ENCODE measurements at places on chromosomes 2 and 18.

- DNase-seq: no peak
Measured at GRCh38 chr2:189199797-189200196, 20.2 kb upstream of the COL5A2 start.

GRCh38 chr2:163692081-163692480, 43.7 kb downstream of the FIGN start:
- no peak for DNase-seq

GRCh38 chr2:107542314-107542740, 284.4 kb upstream of the RGPD4 start:
- no peak for DNase-seq

- no peak for DNase-seq
Measured at GRCh38 chr2:19753314-19753713, 148.5 kb downstream of the TTC32 start.

- DNase-seq: no peak
Measured at GRCh38 chr2:69080071-69080470, 67.1 kb downstream of the ANTXR1 start.

DNA sequence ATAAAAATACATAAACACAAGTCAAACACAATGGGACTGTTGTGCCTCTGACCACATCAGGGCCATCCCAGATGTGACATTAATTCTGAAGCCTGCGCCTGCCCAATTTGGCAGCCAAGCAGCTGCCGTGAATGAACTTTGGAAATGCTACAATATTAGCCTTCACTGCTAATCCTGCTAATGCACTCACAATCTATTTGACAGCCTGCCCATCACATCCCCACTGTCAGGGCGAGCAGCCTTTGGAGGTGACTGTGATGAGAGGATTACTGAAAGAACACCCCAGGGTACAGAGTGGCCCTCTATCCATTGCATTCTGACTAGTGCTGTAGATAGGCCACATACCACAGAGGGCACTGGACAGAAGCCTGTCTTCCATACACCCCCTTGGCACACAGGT, 21.6 kb downstream of the OSR1 start:
- no peak for DNase-seq

- DNase-seq: no peak
Measured at GRCh38 chr2:24613154-24613814, 122.2 kb downstream of the NCOA1 start.

- DNase-seq: no peak
Measured at GRCh38 chr18:55003695-55004094, 44.4 kb upstream of the CCDC68 start.

DNA sequence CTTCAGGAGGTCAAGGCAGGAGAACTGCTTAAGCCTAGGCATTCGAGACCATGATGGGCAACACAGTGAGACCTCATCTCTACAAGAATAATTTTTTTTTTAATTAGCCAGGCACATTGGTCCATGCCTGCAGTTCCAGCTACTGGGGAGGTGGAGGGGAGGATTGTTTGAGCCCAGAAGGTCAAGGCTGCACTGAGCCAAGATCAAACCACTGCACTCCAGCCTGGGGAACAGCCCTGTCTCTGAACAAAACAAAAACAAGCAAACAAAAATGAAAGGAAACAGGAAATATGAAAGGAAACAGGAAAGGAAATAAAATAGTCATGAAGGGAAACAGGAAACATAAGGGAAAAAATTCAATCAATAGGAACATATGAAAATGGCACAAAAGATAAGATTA, 64.7 kb upstream of the TMEM247 start:
- no peak for DNase-seq

DNA sequence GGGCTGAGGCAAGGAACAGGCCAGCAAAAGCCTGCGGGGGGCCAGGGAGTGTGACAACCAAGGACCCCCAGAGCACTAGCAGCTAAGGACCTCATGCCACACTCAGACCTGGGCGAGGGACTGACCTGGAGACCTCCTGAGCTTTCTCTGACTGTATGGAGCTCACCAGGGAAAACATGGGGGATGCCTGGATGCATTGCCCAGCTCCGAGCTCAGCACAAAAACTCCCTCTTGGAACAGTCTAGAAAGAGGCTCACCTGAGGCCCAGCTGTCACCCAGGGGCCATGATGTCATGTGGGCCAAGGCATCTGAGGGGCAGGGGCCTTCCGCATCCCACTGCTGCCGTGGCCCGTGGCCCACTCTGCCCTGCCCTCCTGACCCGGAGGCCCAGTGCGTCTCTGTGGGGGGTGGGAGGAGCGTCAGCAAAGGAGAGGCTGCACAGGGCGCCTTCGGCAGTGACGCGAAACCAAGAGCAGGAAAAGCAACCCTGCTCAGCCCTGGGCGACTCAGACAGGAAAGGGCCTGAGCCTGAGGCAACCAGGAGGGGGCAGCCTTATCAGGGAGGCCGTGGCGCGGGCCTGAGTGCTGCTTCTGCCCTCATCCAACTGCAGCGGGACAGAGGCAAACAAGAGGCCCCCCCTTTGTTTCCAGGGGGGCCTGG, 57.3 kb upstream of the ALPP start:
- DNase-seq: no peak

DNA sequence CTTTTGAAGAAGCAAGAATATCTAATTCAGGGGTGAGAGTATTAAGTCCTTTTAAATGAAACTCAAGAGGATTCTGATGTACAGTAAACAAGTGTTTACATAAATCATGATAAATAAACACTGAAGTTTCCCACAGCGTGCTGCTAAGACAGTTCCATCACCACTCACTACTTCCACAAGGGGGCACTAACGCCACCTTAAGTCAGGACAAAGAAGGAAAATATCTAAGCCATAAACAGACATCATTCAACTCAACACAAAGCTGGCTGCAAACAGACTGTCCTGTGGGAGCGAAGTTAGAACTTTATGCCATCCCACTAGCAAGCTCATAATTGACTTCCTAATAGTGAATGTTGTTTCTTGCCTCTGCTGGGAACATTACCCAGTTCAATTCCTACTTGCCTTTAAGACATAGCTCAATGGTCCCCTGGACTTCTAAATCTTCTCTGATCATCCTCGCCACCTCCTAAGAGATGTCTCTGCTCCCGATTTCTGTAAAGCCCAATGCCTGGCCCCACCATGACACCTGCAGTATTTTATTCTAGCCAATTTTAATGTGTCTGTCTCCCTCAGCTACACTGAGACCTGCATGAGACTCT, 36.5 kb downstream of the MRPL44 start:
- peak; percentile 39 for DNase-seq

DNA sequence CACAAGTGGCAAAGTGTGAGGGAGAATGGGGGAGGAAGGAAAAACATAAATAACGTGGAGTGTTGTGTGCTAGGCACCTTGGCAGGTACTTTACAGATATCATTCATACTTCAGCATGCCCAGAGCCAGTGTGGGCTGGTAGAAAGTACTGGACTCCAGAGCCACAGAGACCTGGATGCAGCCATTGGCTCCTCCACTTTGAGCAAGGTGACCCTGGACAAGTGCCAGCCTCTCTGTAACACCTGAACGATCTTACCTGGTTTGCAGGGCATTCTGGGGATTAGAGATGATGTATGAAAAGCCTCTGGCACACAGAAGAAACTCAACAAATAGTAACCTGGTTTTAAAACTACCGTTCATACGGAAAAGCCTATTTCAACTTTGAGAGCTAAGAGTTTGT, 6.3 kb downstream of the LOXHD1 start:
- DNase-seq: no peak

DNA sequence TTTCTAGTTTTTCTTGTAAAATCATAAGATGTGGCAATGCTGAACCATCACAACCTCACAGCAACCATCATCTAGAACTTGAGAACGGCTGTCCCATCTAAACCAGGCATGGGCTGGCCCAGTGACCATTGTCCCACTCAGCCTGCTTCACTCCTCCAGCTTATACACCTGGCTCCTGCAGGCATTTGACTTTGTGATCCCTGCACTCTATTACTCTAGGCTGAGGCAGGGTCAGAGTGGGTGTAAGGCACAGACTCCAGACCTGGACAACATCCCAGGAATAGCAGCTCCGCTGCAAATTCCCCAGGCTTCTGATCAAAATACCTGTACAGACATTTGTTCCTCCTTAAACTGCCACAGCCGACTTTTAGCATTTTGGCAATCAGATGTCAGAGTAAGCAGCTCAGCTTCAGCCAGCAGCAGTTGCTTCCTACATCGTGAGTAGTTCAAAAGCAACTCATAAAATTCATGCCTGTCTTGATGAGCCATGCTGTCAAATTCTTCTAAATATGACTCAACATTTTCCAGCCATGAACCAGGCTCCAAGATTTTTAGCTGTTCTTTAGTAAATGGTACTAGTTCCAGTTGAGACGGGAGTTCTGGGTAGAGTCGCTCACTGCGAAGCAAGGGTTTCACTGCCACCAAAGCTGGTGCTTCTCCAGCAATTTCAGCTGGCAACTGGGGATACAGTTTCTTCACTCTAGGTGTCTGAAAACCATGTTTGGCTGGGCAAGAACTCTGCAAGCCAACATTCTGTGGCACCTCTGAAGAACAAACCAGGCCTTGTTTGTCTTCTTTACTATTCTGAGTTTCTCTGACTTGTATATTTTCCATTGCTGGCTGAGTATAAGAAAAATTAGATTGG, 12.8 kb downstream of the EPG5 start:
- DNase-seq: no peak

DNA sequence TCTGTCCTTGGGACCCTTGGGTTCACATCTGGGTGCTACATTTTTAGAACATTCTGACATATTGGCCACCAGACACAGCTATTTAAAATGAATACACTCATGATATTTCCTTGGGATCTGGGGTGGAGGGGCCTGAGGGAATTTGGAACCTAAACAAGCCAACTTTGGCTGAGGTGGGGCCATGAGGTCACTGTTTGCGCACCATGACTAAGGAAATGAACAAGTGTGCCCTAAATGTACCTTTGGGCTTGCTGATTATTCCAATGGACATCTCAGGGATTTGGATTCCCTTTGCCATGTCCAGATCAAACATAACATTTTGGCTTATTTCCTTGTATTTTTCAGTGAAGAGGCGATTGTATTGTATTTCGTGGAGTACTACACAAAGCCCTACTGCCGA, 80.5 kb upstream of the SEC11C start:
- no peak for DNase-seq

GRCh38 chr2:7191932-7192331, 274.7 kb downstream of the RNF144A start:
- DNase-seq: no peak

DNA sequence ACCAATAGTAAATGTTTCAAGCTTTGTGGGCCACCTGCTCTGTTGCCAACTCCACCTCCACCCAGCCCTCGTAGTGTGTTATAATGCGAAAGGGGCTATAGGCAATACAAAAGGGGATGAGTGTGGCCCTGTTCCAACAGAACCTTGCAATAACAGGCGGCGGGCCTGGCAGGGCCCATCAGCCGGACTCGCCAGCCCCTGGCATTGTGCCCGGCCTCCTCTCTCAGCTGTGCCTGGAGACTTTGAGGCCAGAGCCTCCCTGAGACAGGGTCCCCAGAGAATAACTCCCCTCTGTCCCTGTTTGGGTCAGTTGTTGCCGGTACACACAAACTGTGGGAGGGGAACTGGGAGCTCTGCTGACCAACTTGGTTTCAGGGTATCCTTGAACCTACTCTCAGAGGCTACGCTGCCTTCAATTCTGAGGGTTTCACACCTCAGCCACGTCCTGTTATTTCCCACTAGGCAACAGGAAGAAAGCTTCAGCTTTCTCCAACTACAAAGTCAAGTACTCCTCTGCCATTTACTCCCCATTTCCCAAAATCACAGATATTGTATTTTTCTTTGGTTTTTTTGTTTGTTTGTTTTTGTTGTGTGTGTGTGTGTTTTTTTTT, 58.0 kb upstream of the ZNF236 start:
- DNase-seq: no peak

GRCh38 chr2:160884056-160884455, 276.2 kb upstream of the TANK start:
- DNase-seq: no peak

DNA sequence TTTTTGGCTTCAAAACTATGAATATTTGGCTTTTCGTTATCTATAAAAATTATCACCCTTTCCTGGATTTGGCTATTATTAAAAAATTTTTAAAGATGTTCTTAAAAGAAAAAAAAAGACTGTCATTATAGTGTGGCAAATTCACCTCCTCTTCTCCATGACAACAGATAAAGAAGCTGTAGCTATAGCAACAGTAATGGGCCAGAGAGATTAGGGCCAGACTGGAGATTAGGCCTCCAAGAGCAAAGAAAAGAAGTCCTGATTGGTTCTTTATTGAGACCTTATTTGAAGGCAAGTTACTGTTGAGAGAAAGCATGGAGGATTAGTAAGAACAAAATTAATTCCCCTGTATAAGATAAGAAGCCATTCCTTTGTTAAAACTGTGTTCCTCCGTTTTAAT, 812.5 kb downstream of the DCC start:
- no peak for DNase-seq

DNA sequence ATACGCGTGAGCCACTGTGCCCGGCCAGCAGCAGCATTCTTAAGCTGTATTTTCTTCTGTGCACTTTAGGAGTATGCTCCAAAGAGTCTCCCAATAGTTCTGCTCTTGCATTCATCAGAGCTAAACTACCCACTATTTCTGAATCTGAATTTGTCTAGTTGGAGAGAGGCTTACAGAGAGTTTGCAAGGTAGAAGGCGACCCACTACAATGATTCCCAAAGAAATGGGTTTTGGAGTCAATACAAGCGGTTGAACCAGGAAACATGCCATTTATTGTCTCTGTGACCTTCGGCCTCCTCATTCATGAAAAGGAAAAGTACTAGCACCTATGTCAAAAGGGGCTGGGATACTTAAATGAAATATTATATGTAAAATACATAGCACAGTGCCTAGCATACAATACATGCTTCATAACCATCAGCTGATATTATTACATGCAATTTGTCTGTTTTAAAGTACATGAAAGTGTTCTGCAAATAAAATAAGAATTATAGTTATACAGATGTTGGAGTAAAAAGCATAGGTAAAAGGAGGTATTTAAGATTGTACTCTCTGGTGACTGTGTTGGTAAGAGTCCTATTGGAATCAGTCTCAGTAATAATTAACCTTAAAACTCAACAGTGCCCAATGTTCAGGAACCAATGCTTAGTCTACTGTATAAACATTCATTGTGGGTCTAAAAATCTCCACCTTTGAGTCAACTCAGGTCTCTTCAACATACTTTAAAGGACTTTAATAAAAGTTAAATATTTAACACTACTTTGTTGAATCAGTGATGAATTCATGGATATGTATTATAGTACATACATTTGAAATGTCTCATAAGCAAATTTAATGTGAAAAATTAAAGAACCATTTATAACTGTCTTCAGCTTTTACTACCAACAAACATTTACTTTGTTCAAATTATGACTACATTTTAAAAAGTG, 89.8 kb upstream of the GRB14 start:
- no peak for DNase-seq

GRCh38 chr2:126797622-126798275, 100.9 kb upstream of the TEX51 start:
- DNase-seq: no peak

DNA sequence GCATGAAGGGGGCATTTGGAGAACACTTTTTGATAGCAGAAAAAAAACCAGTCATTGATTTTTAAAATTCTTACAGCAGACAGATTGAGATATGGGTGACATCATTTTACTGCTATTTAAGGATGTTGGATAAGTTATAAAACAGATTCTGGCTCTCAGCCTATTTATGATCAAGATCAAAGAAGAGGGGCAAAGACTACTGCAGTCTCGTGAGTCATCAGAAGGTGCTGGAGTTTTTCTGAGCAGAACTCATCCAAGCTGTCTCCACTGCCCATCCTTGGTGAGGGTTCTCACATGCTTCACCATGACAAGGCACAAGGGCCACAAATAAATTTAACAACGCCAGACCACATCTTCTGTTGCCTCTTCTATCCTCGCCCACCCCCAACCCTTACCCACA, 58.8 kb downstream of the ST6GAL2 start:
- DNase-seq: no peak

- no peak for DNase-seq
Measured at GRCh38 chr18:23340661-23341060, 112.4 kb upstream of the RIOK3 start.

Measured in stimulated activated CD8-positive, alpha-beta memory T cell treated with anti-CD3 and anti-CD28 coated beads, Interleukin-2, amount 100 ng/mL, for 1 hour (primary cell).